ENCODE measurements at places on chromosomes 13 and 19.

DNA sequence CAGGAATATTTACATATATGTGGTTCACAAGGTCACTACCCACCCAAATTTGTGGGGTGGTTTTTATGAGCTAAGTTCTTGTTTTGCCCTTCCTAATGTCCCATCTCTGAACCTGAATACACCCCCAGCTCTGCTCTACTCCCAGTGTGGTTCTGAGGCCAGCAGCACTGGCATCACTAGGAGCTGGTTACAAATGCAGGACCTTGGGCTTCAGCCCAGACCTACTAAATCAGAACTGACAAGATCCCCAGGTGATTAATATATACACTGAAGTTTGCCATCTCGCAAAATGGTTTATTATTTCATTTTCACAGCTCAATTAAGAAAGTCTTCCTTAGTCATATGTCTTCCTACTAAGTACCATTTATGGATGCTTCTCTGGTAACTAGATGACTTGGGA lies 67.9 kb downstream of the FOXO1 start:
- no peak for DNase-seq

DNA sequence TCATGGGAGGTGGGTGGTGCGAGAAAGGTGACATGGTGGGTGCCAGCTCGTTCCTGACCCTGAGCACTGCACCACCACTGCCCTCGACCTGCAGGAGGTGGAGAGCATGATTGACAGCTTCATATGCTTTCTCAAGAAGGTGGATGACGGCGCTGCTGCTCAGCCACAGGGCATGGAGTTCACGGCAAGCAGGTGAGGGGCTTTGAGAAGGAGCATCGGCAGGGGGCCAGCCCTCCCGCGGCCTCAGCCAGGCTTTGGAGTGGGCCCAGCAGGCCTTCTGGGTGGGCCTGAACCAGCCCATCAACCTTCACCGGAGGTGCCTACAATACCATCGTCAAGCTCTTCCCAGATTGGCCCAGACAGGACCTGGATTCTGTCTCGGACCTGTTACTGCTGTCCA lies 18.9 kb upstream of the ZNF14 start:
- DNase-seq = no peak

- DNase-seq = no peak
Observed at GRCh38 chr13:36848199-36848982, 29.4 kb downstream of the RFXAP start.

GRCh38 chr13:20270163-20270865 lies 38.2 kb upstream of the GJB6 start:
- no peak for DNase-seq
